ENCODE measurements at places on chromosomes 2 and 18.
A peak's percentile ranks its signal among the peaks of the same experiment; 100 is the strongest.

DNA sequence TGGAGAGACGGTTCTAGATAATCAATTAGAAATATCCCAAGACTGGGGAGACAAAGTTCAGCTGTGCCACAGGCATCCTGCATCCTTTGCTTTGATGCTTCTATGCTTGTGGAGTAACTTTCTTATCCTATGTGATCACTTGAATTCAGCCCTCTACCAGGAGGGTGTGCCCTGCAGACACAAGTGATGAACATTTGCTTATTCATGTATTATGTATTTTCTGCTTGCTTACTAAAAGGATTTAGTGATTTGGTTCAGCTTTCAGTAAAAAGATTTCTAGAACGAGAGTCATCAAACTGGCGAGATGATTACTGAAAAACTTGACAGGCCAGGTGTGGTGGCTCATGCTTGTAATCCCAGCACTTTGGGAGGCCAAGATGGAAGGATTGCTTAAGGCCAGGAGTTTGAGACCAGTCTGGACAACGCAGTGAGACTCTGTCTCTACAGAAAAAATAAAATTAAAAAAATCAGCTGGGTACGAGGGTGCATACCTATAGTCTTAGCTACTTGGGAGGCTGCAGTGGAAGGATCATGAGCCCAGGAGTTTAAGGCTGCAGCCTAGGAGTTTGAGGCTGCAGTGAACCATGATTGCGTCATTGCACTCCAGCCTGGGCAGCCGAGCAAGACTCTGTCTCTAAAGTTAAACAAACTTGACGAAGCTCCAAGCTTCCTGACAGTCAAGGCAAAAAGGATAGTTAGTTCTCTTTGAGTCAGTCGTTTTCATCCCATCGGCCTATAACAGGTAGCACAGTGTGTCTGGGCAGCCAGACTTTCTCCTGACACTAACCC, 13.3 kb downstream of the HK2 start:
- DNase-seq, result peak; percentile 62

DNA sequence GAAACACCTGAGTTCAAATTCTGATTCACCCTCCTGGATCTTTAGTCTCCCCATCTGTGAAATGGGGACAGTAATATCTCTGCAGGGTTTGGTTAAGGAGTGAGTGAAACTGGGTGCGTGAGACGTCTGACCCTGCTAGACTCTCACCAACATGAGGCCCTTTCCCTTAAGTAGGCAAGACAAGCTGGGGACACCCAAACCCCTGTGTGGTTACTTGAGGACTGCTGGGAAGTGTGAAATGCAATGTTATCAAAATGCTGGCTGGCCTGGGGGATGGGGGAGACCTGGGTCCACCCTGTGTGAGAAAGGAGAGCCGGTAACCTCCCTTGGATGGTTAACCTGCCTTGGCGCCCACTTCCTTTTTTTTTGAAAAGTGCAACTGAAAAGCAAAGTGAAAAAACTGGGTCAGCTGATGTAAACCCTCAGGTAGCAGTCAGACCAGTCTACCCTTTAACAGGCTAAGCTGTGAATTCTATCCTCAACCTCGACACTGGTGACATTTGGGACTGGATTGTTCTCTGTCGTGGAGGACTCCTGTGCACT, 82.3 kb downstream of the INPP5D start:
- no peak for DNase-seq

DNA sequence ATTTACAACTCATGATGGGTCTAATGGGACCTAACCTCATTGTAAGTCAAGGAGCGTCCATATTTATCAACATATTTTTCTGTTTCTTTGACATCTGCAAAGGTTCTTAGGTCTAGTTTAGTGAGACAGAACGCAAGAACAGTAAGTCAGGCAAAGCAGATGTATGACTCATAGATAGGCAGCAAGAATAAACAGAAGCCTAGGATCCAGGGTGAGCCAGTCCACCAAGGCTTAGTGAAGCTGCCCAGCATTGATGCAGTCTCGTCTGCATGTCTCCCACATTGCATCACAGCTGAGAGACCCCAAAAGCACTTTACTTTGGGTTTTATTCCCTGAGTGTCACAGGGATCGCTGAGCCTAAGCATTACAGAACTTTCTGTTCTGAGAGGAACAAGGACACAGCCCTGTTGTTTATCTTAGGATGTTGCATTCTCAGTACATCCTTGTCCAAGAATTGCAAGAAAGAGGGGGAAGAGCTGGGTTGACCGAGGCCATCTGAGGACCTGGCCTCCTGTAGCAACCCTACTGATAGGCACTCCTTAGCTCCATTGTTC, 29.6 kb upstream of the TMEM177 start:
- DNase-seq, result peak; percentile 25

GRCh38 chr2:134122610-134123009, 131.3 kb upstream of the MGAT5 start:
- no peak for DNase-seq

DNA sequence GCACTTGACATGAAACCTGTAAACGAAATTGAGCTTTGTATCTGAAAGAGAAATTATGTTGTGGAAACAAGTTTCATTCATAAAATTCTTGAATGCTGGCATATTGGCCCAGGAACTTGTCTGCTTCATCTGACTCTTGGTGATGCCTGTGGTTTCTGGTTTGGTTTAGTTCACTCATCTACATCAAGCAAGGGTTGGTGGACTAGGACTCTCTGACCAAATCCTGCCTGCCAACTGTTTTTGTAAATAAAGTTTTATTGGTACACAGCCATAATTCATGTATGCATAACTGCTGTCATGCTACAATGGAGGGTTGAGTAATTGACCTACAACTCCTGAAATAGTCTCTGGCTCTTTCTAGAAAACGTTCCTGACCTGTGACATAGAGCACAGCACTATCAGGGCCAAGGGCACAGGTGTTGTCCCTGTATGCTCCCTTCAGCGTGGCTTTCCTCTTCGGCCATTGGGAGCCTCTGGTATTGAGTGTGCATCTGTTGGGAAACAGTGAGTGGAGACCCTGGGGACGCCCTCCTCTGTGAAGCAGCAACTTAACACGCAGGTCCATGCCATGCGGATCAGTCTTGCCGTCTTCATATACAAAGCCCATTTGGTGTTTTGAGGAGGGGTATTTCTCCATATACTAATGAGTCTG, 226.3 kb downstream of the SH3RF3 start:
- no peak for DNase-seq

GRCh38 chr2:140641163-140641562, 1489.7 kb downstream of the LRP1B start:
- DNase-seq, result no peak

GRCh38 chr2:24779116-24779515, 14.1 kb downstream of the PTRHD1 start:
- DNase-seq, result no peak

DNA sequence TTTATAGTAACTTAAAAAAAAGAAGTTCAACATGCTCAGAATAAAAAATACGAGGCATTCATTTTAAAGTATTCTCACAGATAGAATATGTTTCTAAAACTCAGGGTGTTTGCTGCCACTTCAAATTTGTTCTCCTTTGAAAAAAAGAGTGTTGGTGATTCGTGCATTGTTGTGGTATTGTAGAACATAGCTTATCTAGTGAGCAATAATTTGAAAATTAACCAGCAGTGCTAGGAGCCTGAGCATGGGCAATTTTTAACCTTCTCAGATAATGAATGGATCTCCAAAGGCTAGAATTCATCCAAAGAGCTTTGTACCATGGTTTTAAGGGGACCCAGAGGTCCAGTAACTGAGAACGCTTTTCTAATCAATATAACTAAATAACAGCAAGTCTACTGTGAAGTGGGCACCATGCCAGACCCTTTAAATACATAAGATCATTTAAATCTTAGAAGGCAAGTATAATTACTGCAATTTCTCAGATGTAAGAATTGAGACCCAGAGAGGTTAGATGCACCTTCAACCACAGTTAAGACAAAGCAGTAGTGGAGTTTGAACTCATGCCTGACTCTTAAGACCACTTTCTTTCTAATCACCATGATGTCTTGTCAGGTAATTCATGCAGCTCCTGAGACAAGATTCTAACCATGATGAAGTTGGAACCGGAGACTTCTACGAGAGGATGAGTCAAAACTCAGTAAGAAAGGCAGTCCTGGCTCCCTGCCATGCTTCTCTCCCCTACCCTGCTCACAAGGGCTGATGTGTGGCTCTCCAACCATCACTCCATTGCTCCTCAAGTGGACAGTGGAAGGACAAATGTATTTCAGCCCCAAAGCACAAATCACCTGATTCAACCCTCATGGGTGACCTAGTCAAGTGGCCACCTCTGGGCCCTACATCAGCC, 3.4 kb downstream of the CYRIA start:
- DNase-seq, result no peak

DNA sequence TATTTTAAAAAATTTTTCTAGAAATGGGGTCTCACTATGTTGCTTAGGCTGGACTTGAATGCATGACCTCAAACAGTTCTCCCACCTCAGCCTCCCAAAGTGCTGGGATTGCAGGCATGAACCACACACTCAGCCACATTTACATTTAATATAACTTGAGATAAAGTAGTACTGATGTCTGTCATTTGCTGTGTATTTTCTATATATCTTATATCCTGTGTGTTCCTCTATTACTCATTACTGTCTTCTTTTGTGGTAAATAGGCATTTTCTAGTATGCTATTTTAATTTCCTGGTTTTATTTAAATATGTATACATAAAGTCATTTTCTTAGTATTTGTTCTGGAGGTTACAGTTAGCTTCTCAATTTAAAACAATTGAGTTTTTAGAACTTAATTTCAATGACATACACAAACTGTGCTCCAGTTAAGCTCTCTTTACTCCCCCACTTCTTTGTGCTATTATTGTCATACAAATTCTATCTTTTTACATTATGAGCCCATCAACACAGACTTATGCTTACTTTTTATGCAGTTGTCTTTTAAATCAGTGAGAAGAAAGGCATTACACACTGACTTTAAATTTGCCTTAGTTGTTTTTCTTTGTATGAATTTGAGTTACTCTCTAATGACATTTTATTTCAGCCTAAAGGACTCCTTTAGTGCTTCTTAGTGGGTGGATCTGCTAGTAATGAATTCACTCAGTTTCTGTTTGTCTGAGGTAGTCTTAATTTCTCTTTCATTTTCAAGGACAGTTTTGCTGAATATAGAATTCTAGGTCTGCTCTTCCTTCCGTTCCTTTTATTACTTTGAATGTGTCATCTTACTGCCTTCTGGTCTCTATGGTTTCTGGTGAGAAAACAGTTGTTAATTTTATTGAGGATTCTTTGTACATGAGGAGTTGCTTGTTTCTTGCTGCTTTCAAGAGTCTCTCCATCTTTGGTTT, 6.2 kb upstream of the INPP4A start:
- no peak for DNase-seq

- DNase-seq, result no peak
Measured at GRCh38 chr2:5315041-5315440, 377.1 kb upstream of the SOX11 start.

DNA sequence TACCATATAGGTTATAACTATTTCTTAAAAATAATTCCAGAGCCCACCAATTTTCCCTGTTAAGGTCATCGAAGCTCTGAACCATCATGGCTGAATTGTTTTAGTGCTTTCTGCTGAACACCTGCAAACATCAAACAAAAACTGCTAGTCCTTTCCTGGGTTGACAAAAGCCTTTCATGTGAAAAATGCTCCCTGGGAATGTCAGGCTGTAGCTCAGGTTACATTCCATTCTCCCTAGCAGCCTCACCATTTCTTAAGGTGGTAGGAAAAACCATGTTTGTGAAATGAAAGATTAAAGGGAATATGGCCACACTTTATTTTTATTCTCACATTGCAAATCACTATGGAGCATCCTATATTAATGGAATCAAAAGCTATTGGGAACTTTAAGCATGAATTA, 5.7 kb downstream of the TCF4 start:
- no peak for DNase-seq

DNA sequence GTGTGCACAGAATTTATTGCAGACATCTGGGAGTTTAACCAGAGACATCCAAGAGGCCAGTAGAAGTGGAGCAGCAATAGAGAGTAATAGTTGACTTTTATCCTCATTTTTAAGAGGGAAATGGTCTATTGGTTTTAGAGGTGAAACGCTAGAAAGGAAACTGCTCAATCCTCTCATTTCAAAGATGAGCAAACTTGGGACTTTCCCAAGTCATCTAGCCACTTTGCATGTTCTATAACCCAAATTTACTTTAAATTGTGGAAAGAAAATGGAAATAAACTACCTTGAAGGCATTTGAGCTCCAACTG, 601.7 kb downstream of the ARHGAP15 start:
- DNase-seq, result no peak

DNA sequence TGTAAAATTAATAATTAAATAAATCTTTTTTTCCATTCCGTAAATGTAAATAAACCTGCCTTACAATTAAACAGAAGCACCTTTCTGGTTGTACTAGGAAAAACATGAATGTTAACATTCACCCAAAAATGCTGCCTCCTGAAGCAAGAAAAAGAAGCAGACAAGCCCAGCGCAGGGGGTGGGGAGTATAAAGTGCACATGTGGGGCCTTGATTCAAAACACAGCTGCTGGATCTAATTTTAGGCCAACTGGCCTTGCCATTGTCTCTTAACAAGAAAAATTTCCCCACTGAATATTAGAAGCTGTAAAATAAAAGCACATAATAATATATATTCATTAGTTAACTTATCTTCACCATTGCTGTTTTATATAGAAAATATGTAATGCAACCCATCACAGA, 28.3 kb downstream of the TCF4 start:
- DNase-seq, result no peak

DNA sequence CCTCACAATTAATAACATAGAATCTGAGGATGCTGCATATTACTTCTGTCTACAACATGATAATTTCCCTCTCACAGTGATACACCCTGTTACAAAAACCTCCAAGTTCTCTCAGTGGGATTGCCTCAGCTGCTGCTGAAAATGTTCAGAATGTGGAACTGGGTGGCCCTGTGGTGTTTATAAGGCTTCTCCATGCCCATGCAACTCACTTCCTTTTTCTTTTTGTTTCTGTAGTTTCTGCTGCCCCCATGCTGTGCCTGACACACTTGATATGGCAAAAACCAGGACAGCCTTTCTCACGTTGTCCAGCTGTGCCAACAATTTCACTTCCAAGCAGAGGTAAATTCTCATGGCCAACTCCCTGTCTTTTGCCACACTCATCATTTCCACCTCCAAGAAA, 206.2 kb downstream of the RPIA start:
- no peak for DNase-seq

DNA sequence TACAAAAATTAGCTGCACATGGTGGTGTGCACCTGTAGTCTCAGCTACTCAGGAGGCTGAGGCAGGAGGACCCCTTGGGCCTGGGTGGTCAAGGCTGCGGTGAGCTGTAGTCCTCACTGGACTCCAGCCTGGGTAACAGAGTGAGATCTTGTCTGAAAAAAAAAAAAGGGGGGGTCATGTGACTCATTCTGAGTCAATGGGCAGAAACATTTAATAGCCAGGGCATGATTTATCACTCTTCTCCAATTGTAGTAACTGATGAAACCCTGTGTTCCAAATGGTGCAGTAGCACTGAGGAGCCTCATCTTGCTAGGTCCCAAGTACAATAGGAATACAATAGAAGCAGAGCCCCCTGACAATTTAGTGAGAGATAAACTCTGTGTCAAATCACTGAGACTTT, 78.9 kb upstream of the CCDC68 start:
- DNase-seq, result peak; percentile 4

DNA sequence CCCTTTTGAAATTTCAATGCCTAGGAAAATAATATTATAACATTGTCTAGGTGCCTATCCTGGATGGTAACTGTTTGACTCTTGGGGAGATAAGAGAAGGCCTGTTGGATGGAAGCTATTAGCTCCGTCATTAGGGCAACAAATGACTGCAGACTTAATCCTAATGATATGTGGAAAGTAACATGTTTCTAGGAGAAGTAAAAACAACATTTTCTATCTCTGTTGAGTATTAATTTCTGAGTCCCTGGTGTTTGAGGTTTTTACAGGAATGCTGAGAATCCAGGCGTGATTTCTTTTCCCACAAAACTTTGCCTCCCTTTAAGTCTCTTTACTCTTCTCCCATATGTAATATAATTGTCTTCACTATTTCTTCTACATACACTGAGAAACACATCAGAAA, 159.1 kb downstream of the GALNT1 start:
- peak; percentile 50 for DNase-seq
